ENCODE measurements at places on chromosomes 5 and 9.

- peak; percentile 27 for DNase-seq
These were observed 29.3 kb downstream of the PTPA start for GRCh38 chr9:129140397-129141065.

DNA sequence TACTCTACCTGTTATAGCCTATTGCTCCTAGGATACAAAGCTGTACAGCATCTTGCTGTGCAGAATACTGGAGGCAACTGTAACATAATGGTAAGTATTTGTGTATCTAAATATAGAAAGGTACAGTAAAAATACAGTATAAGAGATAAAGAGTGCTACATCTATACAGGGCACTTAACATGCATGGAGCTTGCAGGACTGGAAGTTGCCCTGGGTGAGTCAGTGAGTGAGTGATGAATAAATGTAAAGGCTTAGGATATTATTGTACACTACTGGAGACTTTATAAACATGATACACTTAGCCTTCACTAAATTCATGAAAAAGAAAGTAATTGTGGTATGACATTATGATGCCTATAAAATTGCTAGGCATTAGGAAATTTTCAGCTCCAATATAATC lies 65.5 kb upstream of the OSMR start:
- no peak for DNase-seq

- no peak for DNase-seq
These were observed 9.0 kb upstream of the MOB3B start for GRCh38 chr9:27538647-27539046.

DNA sequence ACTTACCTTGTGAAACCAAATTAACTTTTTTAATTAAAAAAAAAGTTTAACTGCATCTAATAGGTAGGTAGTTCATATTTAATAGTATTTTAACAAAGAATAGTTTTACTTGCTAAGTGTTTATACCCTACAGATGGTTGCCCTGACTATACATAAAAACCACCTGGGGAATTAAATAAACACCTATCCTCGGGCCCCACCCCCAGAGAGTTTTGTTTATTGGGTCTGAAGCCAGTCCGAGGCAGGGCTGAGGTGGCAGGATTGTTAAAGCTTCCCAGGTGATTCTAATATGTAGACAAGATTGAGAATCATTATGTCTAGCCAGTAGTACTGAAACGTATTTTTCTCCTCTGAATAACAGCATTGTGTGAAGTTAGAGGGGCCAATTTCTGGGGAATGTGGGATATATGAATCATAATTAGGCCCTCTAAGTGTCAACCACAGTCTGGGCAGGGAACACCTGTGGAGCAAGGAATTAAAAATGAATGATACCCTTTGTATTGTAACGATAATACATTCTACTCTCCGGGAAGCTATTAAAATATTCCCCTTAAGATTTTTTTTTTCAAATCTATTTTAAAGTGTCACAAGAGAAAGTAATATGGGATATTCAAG lies 5.6 kb upstream of the PAM start:
- no peak for DNase-seq

DNA sequence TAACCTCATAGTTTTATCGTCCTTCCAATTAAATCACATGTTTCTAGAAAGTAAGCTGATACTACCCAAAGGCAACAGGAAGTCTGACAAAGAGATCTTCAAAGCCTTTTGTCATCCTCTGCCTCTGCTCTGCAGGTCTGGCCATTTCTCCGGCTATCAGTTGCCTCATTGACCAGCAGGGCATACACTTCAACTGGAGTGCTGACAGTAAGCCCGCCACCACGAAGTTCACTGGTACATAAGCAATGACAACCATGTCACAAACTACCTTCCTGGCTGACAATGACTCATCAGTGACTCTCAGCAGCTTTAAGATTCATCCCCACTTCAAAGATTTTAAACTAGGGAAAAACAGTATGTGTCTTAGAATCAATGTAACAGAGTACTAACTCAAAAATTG lies 20.6 kb downstream of the SPTLC1 start:
- peak; percentile 66 for DNase-seq

DNA sequence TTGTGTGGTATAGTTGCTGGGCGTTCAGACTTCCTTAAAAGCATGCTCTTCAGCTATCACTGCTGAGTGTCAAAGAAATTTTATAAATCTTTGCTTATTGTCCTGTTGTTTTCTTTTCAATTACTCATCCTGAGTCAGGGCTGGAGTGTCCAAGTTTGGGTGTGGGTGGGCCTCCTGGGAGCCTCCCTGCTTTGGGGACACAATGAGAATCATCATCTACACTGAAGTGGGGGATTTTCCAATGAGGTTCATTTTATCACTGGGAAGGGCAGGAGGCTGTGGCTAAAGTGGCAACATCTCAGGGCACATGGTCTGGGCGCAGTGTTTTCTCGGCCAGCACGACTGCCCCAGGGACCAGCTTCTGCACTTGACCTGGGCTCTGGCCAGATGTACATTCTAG lies 19.5 kb downstream of the GFPT2 start:
- no peak for DNase-seq

- no peak for DNase-seq
These were observed 54.0 kb upstream of the SLIT3 start for GRCh38 chr5:169354921-169355320.

- DNase-seq, result no peak
These were observed 13.6 kb downstream of the MCCC2 start for GRCh38 chr5:71600783-71601182.

DNA sequence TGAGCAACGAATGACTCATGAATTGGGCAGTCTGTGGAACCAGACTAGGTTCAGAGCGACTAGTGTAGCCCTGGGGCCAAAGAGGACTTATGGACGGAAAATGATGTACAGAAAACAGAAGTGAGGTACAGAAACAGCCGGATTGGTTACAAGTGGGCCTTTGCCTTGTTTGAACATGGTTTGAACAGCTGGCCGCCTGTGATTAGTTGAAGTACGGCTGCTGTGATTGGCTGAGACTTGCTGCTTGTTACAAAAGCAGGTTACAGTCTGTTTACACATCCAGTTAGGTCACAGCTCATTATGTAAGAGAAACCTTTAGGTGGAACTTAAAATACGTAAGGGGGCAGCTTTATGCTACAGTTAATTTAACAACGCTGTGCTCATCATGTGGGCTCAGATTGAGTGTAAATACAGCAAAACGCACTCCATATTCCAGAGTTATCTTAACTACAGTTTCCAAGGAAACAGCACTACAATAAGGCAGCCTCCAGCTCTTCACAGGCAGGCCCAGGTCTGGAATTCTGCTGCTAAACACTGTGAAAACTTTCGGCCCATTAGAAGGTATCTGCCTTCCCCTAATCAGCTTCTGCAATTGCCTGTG lies 6.5 kb downstream of the AMACR start:
- no peak for DNase-seq

DNA sequence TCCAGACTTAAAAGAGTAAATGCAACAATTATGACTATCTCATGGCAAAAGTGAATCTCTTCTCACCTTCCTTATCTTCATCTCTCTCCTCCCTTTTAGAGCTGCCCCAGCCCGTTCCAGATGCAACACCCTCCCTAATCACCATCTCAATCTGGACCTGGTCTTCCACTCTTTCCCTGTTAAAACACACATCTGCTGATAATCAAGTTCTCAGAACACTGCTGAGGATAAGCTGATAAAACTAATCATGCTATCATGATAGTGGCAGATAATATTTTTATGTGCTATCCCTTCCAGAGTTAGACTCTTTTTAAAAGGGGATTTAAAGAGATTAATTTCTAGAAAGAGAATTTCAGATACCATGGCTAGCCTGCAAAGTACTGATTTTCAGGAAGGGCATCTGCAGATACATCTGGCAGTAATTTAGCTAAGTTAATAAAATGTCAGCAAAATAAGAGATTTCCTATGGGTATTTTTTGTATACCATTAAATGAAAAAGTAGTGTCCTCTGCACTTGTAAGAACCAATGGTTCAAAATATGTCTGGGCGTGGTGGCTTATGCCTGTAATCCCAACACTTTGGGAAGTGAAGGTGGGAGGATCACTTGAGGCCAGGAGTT lies 17.2 kb downstream of the SGTB start:
- no peak for DNase-seq

DNA sequence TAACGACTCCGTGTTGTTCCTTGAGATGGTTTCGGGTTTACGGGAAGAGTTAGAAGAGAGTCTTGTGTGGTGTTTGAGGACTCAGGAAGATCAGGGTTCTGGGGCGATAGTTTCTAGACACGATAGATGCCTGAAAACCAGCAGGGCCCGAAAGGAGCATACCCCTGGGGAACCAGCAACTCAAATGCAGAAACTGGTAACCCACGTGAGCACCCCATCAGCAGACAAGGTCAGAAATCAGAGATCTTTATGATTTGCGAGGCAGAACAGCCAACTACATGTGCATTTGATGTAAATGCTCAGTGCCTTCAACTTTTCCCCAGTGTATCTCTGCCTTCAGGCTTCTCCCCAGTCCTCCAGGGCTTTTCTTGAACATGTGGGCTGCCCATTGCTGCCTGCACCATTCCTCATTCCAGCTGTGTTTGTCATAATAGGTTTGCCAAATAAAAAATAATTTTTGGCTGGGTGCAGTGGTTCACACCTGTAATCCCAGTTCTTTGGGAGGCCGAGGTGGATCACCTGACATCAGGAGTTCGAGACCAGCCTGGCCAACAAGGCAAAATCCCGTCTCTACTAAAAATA lies 75.1 kb downstream of the BASP1 start:
- no peak for DNase-seq
